Anterior cingulate cortex (tissue), 58 donors: ENCODE measurements at places on chromosomes 3 and 15.

DNA sequence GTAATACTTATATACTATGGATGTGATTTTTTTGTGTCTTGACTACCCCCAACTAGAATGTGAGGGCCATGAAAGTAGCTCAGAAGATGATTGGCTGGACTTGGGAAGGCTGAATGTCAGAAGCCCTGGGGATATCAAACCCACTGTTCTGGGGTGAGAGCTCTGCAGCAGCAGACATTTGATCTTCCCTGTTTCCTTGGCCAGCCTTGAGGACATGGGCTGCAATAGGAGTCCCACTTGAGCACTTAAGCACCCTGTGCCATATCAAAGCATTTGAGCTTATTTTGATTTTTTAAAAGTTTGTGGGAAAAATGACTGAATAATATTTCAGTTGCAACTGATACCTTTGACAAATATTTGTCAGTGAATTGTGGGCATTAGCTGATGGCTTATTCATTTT lies 21.7 kb downstream of the GTF2E1 start:
- no peak for DNase-seq

DNA sequence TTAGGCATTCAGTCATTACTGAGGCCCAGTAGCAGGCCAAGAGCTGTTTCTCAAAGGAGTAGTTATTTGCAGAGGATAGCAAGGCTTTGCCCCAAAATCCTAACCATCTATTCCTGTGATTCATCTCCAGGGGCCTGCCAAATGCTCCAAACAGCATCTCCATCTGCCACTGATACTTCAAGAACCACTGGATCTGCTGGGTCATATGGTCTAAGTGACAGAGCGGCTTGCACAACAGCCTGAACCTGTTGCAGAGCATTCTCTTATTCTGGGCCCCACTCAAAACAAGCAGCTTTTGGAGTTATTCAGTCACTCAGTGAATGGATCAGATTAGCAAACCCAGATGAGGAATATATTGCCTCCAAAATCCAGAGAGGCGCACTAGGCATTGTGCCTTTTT lies 68.8 kb upstream of the ALDH1A3 start:
- no peak for DNase-seq

GRCh38 chr3:9861626-9862130 lies 17.9 kb upstream of the RPUSD3 start:
- no peak for DNase-seq

- DNase-seq: no peak
These were observed 12.1 kb downstream of the FMN1 start for GRCh38 chr15:33182278-33182905.

GRCh38 chr3:87033205-87033604 lies 42.3 kb upstream of the VGLL3 start:
- no peak for DNase-seq

DNA sequence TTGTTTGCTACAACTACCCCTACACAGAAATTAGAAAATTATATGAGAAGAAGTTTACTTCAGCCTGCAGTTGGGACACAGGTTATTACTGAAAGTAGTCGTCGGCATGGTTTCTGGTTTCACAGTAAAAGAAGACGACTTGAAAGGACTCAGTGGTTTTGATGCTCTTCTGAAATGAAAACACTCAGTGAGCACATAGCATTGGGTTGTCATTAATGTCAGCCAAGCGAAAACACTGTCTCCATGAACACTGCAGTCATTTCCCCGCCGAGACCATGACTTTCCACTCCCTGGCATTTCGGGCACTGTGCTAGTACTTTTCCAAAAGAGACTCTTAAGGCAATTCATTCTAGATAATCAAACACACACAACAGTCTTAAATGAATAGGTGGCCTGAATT lies 69.2 kb upstream of the ICE2 start:
- DNase-seq: no peak

- no peak for DNase-seq
These were observed 491.5 kb upstream of the TGFBR2 start for GRCh38 chr3:30114918-30115317.

DNA sequence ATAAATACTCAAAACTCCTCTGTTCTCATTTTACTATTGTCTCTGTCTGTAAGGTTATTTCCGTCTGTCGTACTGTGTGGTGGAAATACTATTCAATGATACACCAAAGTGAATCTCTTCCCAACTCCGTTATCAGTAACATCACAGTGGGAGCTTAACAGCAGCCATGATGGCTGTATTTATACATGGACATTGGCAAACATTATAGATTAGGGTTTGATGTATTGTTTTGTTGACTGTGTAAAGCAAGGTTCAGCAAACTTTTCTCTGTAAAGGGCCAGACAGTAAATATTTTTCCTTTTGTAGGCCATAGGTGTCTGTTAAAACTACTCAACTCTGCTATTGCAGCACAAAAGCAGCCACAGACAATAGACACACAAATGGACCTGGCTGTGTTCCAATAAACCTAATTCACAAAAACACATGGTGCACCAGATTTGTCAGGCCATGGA lies 23.2 kb downstream of the LIPC start:
- no peak for DNase-seq

DNA sequence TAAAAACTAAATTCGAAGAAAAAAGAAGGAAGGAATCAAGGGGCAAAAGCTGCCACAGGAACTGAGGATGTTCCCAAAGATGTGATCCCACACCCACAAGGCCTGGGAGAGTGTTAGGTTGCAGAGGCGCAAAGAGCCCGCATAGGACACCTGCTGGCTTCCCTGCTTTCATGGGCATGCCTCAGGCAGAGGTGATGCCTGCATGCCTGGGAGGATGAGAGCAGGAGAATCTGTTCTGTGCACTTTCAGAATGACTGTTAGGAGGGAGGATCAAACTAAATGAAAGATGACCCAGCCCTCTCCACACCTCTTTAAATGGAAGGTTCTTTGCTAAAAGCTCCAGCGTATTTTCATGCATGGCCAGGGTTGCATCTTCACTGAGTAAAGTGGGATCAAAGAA lies 162.4 kb downstream of the PLCL2 start:
- no peak for DNase-seq

DNA sequence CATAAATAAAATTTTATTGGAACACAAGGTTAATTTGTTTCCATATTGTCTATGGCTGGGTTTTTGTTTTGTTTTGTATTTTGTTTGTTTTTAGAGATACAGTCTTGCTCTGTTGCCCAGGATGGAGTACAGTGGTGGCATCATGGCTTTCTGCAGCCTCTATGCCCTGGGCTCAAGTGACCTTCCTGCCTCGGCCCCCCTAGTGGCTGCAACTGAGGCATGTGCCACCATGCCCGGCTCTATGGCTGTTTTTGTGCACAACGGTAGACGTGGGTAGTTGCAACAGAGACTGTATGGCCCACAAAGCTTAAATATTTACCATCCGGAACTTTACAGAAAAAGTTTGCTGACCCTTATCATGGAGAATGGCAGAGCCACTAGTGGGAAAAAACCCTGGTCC lies 46.8 kb upstream of the C3orf70 start:
- DNase-seq: no peak

GRCh38 chr3:53243165-53243564 lies 12.7 kb downstream of the TKT start:
- no peak for DNase-seq

- no peak for DNase-seq
These were observed 1.2 kb upstream of the EDEM1 start for GRCh38 chr3:5186089-5186857.

GRCh38 chr3:174598885-174599439 lies 260.2 kb upstream of the NAALADL2 start:
- no peak for DNase-seq

GRCh38 chr15:59028387-59028955 lies 41.0 kb downstream of the RNF111 start:
- no peak for DNase-seq

GRCh38 chr3:126194713-126195305 lies 14.4 kb upstream of the ALDH1L1 start:
- DNase-seq: no peak

DNA sequence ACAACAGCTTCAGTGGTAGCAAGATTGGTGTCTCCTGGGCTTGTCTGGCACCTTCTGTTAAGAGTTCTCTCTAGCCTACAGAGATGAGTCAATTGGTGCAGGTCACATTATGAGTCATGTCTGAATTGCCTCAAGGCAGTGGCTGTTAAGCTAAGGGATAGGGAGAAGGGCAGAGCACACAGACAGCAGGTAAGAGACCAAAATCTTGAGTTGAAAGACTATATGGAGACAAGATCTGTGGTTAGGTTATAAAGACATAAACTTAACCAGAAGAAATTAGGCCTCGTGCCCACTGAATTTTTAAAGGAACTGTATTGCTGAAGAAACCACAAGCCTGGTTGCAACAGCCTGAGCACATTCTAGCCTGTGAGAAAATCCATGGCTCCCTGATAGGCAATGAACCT lies 19.2 kb upstream of the KPNA1 start:
- no peak for DNase-seq

GRCh38 chr15:96124436-96124835 lies 206.1 kb upstream of the NR2F2 start:
- no peak for DNase-seq

- DNase-seq: no peak
These were observed 398.6 kb upstream of the WNT5A start for GRCh38 chr3:55885721-55886120.

DNA sequence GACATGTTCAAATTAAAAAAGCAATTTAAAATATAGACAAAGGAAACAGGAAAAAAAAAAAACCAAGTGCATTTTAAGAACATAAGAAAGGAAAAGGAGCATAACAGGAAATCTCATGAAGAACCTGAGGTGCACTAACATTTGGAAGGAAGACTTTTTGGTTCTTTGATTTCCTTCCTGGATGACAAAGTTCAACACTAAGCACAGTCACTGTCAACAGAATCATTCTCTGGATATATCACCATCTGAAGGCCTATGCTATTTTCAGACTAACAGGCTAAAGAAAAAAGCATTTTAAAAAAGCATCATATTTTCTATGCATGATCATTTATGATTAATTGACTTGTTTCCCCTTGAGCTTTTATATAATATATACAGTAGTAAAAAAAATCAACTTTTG lies 349.6 kb downstream of the PLCL2 start:
- DNase-seq: no peak

DNA sequence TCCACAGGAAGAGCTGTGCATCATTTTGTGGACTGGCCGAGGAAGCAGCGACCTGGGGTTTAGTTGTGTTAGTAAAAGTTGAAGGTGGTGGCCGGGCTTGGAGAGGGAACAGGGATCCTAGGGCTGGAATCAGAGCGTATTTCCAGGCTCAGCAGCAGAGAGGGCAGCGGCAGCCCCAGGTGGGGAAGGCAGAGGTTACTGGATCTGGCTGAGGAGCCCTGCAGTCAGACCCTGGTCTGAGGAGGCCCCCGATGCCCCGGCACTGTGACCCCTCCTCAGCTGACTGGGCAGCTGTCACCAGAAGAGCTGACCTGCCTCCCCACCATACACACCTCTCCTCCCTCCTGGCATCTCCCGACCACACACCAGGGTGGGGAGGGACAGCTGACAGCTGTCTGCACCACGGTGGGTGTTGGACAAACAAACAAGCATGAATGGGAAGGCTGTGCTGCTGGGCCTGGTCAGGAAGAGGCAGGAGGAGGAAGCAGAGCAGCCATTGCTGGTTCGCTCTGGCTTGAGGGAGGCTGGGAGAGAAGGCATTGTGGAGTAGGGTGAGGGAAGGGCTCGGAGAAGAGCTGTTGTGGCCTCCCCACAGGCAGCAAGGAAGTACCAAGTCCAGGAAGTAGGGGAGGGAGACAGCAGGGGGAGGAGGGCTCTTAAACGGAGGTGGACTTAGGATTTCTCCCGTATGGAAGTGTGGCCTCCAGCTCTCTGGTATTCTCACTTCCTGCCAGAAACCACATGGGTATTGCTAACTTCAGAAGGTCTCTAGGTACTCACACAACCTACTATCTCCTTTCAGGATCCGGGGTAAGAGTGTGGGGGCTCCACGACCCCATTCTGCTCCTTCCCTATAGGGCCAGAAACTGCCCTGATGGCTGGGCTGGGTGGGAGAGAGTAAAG lies 49.5 kb upstream of the HACD2 start:
- DNase-seq: no peak

GRCh38 chr15:95989392-95989791 lies 341.1 kb upstream of the NR2F2 start:
- no peak for DNase-seq

- no peak for DNase-seq
These were observed 104.2 kb upstream of the PFN2 start for GRCh38 chr3:150074697-150075416.

- no peak for DNase-seq
These were observed 1161.4 kb downstream of the SI start for GRCh38 chr3:163916596-163917560.

GRCh38 chr15:26580943-26581342 lies 191.9 kb downstream of the GABRB3 start:
- DNase-seq: no peak

- DNase-seq: no peak
These were observed 89.5 kb downstream of the IL20RB start for GRCh38 chr3:137047240-137047639.

DNA sequence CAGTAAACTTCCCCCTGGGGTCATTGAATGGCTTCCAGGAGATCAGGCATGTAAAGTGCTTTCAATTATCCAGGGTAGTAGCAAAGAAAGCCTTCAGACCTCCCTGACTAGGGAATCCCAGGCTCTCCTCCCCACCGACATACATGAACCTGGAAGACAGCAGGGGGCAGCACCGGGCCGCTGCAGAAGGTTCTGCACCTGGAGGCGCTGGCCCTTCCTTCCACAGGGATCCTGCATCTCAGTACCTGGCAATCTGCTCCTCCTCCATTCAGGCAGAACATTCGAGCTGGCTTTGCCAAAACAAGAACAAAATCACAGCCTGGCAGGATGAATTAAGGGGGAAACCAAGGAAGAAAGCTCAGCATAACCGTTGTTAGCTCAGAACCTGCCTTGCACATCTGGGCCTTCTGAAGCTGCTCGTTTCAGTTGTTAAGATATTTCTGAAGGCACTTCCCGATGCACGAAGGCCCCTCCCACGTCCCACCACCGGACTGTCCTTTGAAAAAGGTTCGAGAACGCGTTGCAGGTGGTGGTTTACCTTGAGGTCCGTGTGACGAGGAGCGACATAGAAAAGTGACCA lies 237.7 kb downstream of the SLCO3A1 start:
- DNase-seq: peak; percentile 6

GRCh38 chr15:100244796-100245486 lies 96.8 kb downstream of the ADAMTS17 start:
- no peak for DNase-seq

DNA sequence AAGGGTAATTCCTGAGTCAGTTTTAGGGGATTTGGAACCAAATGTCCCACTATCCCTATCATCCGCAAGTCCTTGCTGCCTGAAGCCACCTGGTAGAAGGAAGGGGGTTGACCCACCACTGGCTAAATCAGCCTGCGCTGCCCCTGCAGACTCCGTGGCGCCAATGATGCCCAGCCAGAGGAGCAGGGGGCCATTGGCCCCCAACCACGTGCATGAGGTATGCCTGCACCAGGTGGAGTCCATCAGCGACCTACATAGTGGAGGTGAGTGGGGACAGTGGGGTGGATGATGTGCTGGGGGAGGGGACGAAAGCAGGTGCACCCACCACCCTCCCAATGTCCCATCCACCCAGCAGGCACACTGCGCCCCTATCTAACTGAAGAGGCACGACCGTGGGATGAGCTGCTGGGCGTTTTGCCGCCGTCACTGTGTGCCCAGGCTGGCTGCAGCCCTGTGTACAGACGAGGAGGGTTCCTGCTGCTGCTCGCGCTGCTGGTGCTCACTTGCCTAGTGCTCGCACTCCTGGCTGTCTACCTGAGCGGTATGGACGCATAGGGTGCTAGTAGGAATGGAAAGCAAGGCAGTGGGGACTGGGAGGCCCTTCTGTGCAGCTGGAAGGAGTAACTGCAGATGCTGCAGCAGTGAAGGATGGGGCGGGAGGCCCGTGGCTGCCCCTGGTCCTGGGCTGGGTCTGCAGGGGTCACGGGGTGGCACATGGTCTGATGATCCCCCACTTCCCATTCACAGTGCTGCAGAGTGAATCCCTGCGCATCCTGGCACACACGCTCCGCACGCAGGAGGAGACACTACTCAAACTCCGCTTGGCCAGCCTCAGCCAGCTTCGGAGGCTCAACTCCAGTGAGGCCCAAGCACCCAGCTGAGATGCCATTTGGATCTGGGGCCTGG lies 5.7 kb downstream of the IFRD2 start:
- no peak for DNase-seq
